ENCODE measurements at places on chromosomes 2 and 18.

DNA sequence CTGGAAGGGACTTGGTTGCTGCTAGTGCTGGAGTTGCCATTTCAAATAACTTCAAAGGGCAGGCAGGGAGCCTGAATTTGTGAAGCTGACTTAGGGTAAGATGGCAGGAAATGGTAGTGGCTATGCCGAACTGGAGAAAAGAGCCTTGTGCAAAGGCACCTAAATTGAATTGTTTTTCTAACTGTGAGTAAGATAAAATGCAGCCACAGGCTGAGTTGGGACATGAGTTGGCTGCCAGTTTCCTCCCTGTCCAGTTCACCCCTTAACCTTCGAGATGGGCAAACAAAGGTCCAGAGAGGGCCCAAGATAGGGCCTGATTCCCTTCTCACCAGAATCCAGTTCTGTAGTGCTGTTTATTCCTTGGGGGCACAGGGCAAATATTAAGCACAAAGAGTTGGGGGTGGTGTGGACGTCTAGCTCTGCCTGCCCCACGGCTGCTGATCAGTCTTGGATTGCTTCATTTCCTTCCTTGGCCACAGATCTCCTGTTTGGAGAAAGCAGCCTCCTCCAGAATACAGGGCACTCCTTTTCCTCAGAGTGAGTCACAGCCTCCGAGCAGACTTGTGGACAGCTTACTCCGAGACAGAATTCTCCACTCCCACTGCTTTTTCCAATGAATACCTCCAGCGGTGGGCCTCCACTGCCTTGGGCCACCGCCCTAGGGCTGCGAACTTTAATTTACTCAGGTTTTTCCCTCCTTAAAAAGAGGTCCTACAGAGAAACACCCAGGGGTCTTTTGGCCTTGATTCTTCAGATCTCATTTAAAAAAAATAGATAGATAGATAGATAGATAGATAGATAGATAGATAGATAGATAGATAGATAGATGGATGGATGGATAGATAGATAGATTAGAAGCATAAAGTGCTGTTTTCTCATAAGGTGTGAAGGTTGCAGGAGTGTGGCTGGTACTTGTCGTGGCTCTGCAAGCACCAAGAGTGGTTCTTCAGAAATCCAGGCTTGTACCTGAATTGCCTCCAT is 18.4 kb upstream of the SLC20A1 start:
- no peak for DNase-seq

- no peak for DNase-seq
Observed at GRCh38 chr2:144986691-144987090, 466.8 kb upstream of the ZEB2 start.

DNA sequence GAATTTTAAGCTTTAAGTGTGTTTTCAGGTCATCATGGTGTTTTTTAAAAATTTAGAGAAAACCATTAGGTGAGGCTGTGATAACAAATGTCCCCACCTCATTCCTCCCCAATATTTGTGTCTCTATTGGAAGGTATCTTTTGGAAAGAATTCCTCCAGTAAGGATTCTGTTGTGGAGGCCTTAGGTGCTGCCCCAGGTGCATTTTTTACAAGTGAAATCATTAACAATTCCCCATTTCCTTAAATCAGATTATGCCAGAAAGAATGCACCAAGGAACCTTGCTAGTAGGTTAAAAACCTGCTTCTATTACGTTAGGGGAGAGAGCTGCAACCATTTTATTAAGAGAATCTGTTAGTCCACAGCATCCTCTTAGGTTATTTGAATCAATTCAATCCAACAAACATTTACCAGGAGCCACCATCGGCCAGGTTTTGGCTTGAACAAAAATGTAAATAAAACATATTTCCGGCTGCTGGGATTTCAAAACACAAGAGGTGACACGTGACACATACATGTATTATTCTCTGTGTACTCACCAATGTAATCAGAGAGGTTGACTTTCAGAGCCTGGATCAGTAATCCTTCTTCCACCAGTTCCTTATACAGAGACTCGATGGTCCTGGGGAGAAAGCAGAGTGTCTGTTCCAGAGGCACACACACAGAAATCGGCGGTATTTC is 112.5 kb upstream of the ASB18 start:
- DNase-seq, result no peak

GRCh38 chr2:47389692-47390091 is 13.3 kb upstream of the MSH2 start:
- DNase-seq, result no peak

- DNase-seq, result no peak
Observed at GRCh38 chr2:18771212-18771611, 181.8 kb upstream of the NT5C1B start.

DNA sequence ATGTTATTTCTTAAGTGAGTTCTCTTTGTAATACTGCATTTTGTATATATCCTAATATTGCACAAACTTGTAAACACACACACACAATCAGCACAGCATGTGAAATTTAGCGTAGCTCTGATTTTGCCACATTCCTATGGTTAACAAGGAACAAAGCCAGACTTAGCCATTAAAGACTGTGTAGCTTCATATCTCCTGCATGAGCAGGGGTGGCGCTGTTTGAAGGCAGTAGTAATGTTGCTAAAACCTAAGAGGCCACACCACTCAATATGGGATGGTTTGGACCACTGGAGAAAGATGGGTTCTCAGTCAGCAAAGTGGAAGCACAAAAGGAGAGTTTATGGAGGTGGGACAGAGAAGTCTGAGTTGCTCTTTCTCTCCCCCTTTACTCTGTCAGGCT is 61.1 kb upstream of the RND3 start:
- DNase-seq, result no peak

GRCh38 chr18:32907311-32907585 is 134.4 kb upstream of the KLHL14 start:
- no peak for DNase-seq

Data from activated T-cell treated with anti-CD3 and anti-CD28 coated beads for 1 hour (primary cell).